Fibroblast of villous mesenchyme (primary cell): ENCODE measurements at places on chromosomes 7 and 10. TPM values are rescaled to one million over a fixed set of nuclear protein-coding genes. Genes with fewer than 3 reads are reported as not detected.

Gene PCLO
- under 0.01 TPM in 2 replicates for total RNA-seq

Gene FAM237B
- total RNA-seq, result not detected in 2 replicates

Gene UCMA
- not detected in 2 replicates for total RNA-seq

Gene HTR7
- 0.86 and 2.3 TPM in 2 replicates for total RNA-seq

DNA sequence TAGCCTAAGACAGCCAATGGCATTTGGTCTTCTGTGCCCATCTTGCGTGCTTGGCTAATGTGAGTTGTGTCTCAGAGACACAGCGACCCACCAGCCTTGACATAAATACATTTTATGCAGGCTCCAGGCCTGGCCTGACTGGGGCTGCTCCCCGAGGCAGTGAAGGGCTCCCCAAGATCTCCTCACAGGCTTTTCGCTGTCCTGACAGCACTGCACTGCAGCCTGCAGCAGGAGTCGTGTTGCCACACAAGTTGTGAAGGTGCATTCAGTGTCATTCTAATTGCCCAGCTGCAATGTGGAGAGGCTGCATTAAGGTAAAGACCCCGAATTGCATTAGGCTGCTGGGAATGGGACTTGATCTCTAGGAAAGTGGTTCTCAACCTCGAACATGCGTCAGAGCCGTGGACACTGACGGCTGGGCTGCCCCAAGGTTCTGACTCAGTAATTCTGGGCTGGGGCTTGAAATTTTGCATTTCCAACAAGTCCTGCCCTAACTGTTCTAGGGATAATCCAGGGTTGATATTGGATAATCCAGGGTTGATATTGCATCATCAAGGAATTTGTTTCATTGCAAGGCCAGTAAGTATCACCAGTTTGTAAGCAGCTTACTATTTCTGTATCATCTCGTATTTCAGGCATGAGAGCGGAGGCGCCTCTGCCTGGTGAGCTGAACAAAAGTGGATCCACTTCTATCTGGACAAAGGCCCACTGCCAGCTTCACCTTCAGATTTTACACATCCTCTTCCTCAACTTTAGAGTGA lies 108.7 kb upstream of the INSIG1 start:
- peak; percentile 86 for DNase-seq

GRCh38 chr7:30863706-30864035 lies 48.0 kb upstream of the AQP1 start:
- DNase-seq, result peak; percentile 20

GRCh38 chr10:484441-484924 lies 205.0 kb downstream of the DIP2C start:
- DNase-seq, result peak; percentile 14

DNA sequence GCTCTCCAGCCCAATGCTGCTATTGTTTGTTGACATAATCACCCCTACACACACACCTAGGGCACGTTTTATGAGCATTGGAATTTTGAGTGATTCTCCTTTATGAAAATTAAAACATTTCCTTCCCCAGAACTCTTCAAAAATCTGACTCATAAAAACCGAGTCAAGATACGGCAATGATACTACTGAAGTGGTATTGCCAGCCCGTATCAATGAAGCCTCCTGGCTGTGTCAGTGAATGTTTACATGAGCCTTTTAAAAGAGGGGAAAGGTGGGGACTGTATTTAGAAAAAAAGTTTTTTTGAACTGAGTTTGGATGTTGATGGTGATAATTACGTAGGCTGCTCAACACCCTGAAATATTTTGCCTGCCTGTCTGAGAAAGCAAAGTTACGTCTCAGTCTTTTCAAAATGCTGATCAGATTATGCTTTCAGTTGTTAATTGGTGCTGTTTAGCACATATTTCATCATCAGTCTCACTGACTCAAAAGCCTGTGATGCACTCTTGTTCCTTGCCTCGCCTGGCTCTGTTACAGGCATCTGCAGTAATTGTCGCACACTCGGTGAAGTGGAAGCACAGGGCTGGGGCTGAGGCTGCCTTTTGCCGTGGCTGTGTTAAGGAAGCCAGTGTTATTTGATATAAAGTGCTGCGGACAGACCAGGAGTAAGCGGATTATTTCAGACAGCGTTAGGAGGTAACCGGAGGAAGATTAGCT lies 157.4 kb upstream of the TCF7L2 start:
- DNase-seq, result peak; percentile 80
